ENCODE measurements at places on chromosomes 6 and 20. TPM values are rescaled to one million over a fixed set of nuclear protein-coding genes. Genes with fewer than 3 reads are reported as not detected.

AKAP12 gene
- 70.1 TPM for total RNA-seq

CAGE1 gene
- under 0.01 TPM for total RNA-seq

TMEM170B gene
- 3.8 TPM for total RNA-seq

MAK gene
- total RNA-seq: under 0.01 TPM

OPRM1 gene
- not detected for total RNA-seq

UBE2V1 gene
- total RNA-seq: 90.8 TPM

NKX2-4 gene
- total RNA-seq: not detected

TP53TG5 gene
- total RNA-seq: not detected

ZBTB9 gene
- 4.1 TPM for total RNA-seq

YTHDF1 gene
- total RNA-seq: 23.9 TPM

ARFGEF3 gene
- total RNA-seq: under 0.01 TPM
